ENCODE measurements at places on chromosomes 12 and 14.

DNA sequence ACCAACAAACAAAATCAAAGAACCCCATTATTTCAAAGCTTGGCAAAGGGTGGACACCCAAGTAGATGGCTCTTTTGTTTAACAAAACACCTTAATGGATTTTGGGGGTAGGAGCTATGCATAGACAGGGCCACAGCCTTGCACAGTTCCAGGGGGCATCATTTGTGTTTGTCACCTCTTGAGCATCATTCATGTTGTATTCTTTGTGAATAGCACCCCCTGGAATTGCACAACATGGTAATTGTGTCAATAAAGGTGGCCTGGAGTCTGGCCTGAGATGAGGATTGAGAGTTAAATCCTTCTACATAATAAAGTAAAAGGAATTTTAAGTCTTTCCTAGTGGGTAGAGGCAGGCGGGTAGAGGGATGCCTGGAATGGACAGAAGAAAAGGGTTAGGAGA lies 3.3 kb upstream of the FRS2 start:
- H3K4me3 ChIP-seq: no peak overlapping the region
- no peak for DNase-seq
- no peak overlapping the region for H3K27ac ChIP-seq
- H3K36me3 ChIP-seq: no peaks in the 10 kb centered on the region

GRCh38 chr14:90851327-90852036 lies 35.3 kb upstream of the TTC7B start:
- no peak for DNase-seq
- no peak overlapping the region for H3K4me3 ChIP-seq
- H3K27me3 ChIP-seq: no peaks in the 10 kb centered on the region
- H3K4me1 ChIP-seq: no peaks in the 10 kb centered on the region

- no peaks in the 10 kb centered on the region for H3K36me3 ChIP-seq
- H3K4me1 ChIP-seq: no peaks in the 10 kb centered on the region
- H3K27me3 ChIP-seq: no peaks in the 10 kb centered on the region
- no peak overlapping the region for H3K4me3 ChIP-seq
These were observed 6.5 kb upstream of the PRPH start for GRCh38 chr12:49288412-49288853.

DNA sequence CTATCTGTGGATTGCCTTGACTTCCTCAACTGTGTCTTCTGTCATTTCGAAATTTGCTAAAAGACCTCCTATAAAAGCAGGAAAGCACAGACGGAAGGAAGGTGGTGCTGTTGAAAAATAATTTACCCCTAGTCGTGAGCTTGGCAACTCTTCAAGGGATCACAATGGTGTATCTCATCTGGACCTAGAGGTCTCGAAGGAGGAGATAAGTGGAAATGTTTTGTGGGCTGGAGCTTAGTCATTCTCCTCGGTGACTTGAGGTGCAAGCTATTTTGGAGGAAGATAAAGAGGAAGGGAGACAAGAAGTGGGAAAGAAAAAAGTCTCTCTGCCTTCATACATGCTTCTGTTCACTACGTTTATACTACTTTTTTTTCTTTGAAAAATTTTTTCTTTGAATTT lies 89.9 kb downstream of the FLRT2 start:
- H3K36me3 ChIP-seq: no peaks in the 10 kb centered on the region
- no peak for DNase-seq

DNA sequence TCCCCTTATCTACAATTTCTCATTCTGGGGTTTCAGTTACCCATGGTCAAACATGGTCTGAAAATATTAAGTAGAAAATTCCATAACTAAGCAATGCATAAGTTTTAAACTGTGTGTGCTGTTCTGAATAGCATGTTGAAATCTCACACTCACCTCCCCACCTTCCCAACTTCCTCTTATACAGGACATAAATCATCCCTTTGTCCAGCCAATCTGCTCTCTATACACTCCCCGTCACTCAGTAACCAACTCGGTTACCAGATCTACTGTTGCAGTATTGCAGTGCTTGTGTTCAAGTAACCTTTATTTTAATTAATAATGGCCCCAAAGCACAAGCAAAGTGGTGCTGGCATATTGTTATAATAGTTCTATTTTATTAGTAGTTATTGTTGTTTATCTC lies 420.5 kb downstream of the GXYLT1 start:
- H3K36me3 ChIP-seq: no peaks in the 10 kb centered on the region
- no peak for DNase-seq
- peaks cover 6% of the 10 kb centered on the region for H3K27me3 ChIP-seq
- no peak overlapping the region for H3K4me3 ChIP-seq
- no peak overlapping the region for H3K27ac ChIP-seq

DNA sequence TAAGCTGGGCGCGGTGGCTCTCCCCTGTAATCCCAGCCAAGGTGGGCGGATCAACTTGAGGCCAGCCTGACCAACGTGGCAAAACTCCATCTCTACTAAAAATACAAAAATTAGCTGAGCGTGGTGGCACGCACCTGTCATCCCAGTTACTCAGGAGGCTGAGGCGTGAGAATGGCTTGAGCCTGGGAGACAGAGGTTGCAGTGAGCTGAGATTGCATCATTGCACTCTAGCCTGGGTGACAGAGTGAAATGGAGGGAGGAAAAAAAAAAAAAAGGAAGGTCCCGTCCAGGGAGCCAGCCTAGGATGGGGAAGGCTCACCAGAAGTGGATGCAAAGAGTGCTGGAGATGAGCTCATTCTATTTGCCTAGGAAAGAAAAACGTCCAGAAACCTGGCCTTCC lies 1.9 kb upstream of the CD27 start:
- H3K36me3 ChIP-seq: peaks cover 11% of the 10 kb centered on the region
- no peak for DNase-seq
- no peaks in the 10 kb centered on the region for H3K27me3 ChIP-seq
- H3K4me3 ChIP-seq: no peak overlapping the region
- no peaks in the 10 kb centered on the region for H3K4me1 ChIP-seq

DNA sequence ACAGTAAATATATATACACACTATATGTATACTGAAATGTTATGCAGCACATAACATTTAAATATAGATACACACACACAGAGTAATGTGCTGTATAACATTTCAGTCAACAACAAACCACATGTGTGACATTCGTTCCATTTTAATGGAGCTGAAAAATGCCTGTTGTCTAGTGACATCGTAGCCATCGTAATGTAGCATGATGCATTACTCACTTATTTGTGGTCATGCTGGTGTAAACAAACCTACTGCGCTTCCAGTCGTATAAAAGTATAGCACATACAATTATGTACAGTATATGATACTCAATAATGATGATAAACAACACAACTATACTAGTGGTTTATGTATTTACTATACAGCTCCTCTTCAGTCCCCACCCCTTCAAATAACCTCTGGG lies 119.0 kb upstream of the SLC38A4 start:
- no peak overlapping the region for H3K27ac ChIP-seq
- H3K36me3 ChIP-seq: no peaks in the 10 kb centered on the region
- H3K4me3 ChIP-seq: no peak overlapping the region
- H3K4me1 ChIP-seq: no peaks in the 10 kb centered on the region
- DNase-seq: no peak

DNA sequence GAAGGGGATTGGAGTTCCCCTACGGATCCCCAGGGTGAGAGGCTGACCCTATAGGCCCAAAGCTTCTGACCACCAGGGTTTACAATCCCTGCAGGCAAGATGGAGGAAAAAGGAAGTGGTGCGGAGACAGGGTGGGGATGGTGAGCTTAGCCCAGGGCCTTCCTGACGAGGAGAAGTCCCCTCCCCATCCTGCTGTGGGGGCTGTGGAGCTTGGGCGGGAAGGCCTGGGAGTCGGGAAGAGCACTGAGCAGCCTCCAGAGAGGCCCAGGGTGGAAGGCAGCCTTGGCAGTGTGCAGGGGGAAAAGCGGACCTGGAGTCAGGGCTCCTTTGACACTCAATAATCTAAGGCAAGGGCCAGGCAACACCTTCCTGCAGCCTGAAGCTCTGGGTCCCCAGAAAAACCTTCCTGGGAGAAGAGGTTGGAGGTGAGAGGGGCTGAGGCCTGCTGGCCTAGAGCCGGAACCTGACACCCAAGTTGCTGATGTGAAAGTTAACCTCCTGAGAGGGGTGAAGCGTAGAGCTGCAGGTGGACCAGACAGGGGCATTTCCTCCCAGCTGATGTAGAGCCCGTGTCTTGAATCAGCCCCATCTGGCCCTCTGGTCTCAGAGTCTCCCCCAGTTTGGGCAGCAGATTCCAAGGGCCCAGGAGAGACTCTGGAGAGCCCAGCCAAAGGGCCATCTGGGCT lies 6.0 kb downstream of the HDAC7 start:
- no peaks in the 10 kb centered on the region for H3K27me3 ChIP-seq
- peak overlapping the region; percentile 82 for H3K27ac ChIP-seq
- no peaks in the 10 kb centered on the region for H3K36me3 ChIP-seq
- peak overlapping the region; percentile 7 for H3K4me3 ChIP-seq
- no peak for DNase-seq
- H3K4me1 ChIP-seq: peaks cover 2% of the 10 kb centered on the region

DNA sequence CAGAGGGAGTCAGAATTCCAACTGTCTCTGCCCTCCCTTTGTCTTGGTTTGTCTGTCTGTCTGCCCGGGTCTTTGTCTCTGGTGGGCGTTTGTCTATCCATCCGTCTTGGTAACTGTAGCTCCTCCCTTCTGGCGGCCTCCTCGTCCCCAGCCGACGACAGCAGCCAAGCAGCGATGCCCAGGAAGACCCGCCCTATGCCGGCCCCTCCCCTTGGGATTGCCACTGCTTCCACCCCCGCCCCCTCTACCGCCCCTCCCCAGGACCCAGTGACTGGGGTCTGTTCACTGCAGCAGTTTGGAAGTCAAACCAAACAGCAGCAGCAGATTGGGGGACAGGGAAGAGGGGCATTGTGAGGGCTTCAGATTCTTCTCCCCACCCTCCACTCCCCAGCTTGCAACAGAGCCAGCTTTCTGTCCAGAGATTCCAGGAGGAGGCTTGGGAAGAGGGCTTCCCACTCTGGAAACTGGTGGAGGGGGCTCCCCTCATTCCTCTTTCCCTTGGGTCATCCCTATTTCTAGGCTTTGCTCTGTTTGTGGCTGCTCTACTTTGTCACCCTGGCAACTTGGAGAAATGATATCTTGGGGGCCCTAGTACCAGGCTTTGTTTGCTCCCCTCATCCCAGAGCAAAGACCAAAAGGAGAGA lies 2.4 kb upstream of the RARG start:
- no peaks in the 10 kb centered on the region for H3K36me3 ChIP-seq
- no peak overlapping the region for H3K4me3 ChIP-seq
- DNase-seq: no peak

DNA sequence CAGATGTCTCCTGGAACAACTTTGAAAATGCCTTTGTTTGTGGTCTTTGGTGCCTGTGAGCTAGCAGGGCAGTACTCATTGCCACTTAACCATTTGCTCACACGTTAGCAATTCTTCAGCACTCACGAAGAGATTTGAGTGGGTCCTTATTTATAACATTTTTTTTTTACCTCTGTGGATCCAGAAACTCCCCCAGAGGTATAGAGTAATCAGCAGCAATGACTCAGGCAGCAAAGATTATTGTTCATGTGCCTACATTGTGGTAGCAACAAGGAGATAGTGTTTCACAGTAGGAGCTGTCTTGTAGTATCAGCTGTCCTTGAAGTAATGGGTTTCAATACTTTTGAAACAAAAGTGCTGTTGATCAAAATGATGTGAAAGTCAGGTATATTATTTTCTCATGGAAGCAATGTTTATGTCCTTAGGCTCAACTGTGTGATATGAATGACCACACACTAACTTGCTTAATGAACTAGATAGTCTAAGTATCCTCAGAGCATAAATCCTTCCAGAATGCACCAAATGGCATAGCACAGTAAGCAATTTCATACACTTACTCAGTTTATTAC lies 304.1 kb downstream of the EGLN3 start:
- no peak overlapping the region for H3K27ac ChIP-seq
- H3K27me3 ChIP-seq: no peaks in the 10 kb centered on the region
- no peak overlapping the region for H3K4me3 ChIP-seq
- DNase-seq: no peak
- H3K4me1 ChIP-seq: no peaks in the 10 kb centered on the region
- H3K36me3 ChIP-seq: no peaks in the 10 kb centered on the region

DNA sequence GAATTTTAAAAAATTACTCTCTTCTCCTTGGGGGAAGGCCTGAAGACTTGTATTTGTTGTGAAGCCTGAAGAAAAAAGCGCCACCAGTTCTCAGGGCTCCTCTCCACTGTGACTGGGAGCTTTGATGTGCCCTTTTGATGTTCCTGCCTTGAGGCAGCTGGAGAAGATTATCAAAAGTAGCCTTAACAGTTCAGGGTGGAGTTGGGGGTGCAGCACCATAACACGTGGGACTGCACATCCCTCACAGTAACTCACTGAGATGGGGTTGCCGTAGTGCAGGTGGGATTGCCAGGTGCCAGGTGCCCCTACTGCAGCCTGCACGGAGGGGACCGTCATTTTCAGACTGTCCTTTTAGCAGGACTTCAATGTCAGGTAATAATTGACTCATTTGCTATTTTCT lies 474.1 kb downstream of the ETNK1 start:
- no peaks in the 10 kb centered on the region for H3K36me3 ChIP-seq
- no peak for DNase-seq
- H3K4me1 ChIP-seq: no peaks in the 10 kb centered on the region
- H3K4me3 ChIP-seq: no peak overlapping the region
- no peak overlapping the region for H3K27ac ChIP-seq

DNA sequence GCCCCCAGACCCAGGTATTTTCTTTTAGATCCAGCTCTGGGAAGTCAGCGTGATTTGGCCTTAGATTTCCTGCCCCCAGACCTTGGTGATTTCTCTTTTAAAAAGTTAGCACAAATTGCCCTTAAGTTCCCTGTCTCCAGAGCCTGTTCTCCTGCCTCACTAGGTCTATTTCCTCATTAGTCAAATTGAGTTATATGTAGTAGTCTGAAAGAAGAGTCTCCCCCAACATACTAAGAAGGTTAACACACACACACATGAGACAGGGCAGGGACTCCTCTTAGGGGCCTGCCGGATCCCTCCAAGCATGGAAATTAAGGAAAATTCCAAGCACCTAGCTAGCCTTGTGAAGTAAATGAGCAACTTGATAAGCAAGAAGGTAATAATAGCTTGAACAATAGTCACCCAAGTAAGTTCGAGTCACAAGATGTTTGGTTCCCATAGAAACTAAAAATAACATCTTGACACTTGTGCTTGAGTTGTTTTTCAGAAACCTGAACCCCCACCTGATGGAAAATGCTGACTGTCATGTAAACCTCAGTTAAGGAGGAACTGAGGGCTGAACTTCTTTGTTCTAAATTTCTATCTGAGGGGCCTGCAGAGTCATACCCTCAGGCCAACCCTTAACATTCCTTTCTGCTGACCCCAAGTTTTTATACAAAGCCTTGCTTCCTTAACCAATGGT lies 51.6 kb downstream of the CAND1 start:
- H3K27me3 ChIP-seq: no peaks in the 10 kb centered on the region
- no peak overlapping the region for H3K27ac ChIP-seq
- no peak for DNase-seq

GRCh38 chr14:21343035-21343794 lies 40.6 kb downstream of the SUPT16H start:
- H3K36me3 ChIP-seq: no peaks in the 10 kb centered on the region
- no peak for DNase-seq
- no peak overlapping the region for H3K27ac ChIP-seq

DNA sequence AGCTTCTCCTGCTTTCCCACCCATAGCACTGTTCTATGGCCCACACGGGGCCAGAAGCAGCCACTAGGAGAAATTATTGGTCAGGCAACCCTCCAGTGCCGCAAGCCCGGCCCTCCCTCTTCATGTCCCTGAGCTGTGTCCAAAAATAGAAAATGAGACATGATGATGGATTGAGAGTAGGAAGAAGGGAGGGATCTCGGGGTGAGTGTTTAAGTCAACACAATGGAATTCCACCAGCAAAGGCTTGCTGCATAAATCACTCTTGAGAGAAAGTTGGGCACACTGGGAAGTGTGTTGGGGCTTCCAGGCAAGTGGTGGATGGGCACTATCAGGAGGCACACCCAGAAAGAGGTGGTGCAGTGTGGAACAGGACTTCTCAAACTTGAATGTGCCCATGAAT lies 94.2 kb downstream of the LLPH start:
- H3K36me3 ChIP-seq: no peaks in the 10 kb centered on the region
- no peak overlapping the region for H3K4me3 ChIP-seq
- no peak for DNase-seq
- no peaks in the 10 kb centered on the region for H3K4me1 ChIP-seq
- no peaks in the 10 kb centered on the region for H3K27me3 ChIP-seq
